ENCODE measurements at places on chromosomes 4 and X. TPM values are rescaled to one million over a fixed set of nuclear protein-coding genes. Genes with fewer than 3 reads are reported as not detected.

GRCh38 chr4:186027405-186027804, 41.6 kb upstream of the TLR3 start:
- no peak for DNase-seq

DNA sequence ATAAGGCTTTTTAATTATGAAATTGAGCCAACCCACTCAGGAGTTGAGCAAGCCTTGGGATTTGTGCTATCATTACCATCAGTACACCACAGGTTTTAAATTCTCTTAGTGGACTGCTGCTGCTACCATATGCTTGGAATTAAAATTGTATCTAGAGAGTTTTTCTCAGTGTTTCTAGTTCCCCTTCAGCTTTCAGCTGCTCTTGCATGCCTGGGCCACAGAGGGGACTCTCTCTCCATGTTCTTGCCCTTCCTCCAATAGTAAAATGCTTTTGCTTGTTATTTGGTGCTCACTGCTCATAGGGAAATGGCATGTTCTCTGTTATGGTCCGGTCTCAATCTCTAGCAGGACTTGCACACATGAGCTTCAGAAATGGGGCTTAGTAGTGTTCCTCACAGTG, 101.9 kb downstream of the IGSF1 start:
- no peak for DNase-seq

DNA sequence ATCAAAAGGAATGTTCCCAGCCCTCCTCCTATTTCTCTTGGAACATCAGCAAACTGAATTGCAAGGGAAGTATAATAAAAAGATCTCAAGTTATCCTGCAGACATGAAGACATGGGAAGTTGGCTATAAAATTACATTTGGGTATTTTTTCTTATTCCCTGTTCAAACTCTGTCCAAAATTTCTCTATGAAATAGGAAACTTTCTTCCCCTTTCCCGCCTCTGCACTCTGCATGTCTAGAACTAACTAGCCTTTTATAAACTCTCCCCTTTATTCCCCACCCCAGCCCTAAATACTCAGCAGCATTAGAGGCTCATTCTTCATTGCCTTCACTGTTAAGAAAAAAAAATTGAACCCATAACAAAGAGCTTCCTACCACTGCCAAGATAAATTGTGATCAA, 126.7 kb upstream of the EDNRA start:
- DNase-seq = no peak

GRCh38 chr4:94352996-94353395, 10.4 kb upstream of the HPGDS start:
- no peak for DNase-seq

- no peak for DNase-seq
Measured at GRCh38 chr4:56979421-56980072, 851 bp downstream of the POLR2B start.

GRCh38 chr4:153472122-153473037, 6.2 kb downstream of the TMEM131L start:
- DNase-seq = no peak

The IL21 gene
- not detected for total RNA-seq

The PLAC8 gene
- total RNA-seq = 1.1 TPM

The GLRA2 gene
- total RNA-seq = not detected

The SPANXC gene
- total RNA-seq = not detected

The DKC1 gene
- 24.1 TPM for total RNA-seq

Data from left ventricle myocardium superior (tissue), 1 donor.